ENCODE measurements at places on chromosomes 3 and 15.
A peak's percentile ranks its signal among the peaks of the same experiment; 100 is the strongest.

GRCh38 chr15:68729789-68730411 is 90.8 kb downstream of the ANP32A start:
- no peak for DNase-seq

- DNase-seq: no peak
Observed at GRCh38 chr3:85837402-85837801, 878.6 kb downstream of the CADM2 start.

- DNase-seq: peak; percentile 76
Observed at GRCh38 chr3:84925571-84925970, 33.2 kb upstream of the CADM2 start.

DNA sequence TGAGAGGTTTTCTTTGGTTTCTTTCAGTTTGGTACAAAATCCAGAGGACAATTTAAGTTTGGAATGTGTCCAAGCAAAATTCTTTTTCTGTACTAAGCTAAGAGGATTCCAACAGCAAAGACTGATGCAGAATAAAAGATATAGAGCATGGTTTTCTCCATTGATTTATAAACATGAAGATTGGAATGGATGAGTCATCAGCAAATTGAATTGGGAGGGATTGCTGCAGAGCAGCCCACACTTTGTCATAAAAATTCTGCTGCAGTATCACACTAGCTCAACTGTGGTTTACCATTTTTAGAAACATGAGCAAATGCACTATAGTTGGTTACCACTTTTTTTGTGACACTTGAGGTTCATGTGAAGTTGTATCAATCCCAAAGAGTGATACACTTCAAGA is 16.1 kb upstream of the LARP6 start:
- no peak for DNase-seq

GRCh38 chr3:1374471-1374870 is 281.6 kb downstream of the CNTN6 start:
- no peak for DNase-seq

GRCh38 chr3:160722331-160722730 is 33.7 kb upstream of the PPM1L start:
- no peak for DNase-seq

DNA sequence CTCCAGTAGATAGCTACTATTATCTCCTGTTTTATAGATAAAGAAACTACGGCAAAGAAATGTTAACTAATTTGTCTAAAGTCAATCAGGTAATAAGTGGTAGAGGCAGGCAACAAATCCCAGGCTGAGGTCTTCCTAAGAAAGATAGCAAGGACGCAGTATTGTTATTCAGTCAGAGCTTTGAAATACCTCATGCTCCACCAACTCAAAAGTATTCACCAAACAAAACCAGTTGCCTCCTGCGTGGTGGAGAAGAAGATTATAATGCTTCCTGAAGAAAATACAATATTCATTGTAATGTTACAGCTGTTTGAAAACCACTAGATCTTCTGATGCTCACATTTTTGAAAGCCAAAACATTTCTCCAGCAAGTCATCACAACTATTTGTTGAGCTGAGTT is 138.2 kb upstream of the CNTN4 start:
- no peak for DNase-seq

DNA sequence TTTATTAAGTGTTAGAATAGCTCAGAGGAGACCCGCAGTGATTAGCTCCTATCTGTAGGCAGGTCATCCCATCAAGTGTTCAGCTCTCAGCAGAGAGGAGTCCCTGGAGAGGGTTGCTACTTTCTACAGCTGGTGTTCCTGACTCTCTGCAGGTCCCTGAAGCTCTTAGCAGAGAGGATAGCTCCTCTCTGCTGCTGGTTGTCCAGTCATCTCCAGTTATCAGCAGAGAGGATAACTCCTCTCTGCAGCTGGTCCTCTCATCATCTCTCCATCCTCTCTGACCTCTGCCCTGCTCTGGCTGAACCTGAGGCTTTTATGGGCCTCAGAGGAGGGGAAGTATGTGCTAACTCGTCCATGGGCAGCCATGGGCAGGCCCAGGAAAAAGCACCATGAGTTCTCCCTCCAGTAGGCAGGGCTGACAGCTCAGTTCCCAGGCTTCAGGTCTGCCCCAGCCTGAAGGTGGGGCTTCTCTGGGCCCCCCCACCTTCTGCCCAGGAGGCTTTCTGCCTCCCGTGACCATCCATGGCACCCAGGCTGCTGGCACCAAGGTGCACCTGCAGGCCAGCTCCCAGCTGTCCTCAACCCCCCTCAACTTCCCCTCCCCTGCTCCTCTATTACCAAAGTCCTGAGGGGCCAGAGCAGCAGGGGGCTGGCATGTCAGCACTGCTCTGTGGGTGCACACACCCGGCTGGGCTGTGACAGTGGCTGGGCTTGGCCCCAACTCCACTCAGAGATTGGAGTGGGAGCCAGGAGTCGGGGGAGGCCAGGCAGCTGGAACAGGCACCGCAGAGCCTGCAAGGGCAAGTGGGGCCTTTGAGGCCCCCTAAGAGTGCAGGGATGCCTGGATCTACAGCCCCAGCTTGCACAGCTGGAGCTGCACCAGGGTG is 98.9 kb upstream of the FRMD4B start:
- no peak for DNase-seq

DNA sequence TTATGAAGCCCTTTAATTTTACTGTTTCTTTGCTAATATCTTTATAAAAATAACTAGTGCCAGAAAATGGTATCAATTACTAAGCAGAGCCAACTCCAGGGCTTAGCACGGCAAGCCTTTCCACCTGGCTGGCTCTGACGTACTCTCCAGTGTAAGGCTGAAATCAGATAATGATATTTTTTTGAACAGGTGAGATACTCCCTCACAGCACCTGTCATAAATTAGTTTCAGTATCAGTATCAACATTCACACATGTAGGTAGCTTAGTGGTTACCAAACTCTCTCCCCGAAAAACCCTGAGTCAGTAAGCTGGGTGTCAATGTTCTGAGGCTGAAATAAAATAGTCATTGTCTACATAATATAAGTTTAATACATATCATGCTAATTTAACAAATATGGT is 710.1 kb downstream of the SQOR start:
- no peak for DNase-seq

DNA sequence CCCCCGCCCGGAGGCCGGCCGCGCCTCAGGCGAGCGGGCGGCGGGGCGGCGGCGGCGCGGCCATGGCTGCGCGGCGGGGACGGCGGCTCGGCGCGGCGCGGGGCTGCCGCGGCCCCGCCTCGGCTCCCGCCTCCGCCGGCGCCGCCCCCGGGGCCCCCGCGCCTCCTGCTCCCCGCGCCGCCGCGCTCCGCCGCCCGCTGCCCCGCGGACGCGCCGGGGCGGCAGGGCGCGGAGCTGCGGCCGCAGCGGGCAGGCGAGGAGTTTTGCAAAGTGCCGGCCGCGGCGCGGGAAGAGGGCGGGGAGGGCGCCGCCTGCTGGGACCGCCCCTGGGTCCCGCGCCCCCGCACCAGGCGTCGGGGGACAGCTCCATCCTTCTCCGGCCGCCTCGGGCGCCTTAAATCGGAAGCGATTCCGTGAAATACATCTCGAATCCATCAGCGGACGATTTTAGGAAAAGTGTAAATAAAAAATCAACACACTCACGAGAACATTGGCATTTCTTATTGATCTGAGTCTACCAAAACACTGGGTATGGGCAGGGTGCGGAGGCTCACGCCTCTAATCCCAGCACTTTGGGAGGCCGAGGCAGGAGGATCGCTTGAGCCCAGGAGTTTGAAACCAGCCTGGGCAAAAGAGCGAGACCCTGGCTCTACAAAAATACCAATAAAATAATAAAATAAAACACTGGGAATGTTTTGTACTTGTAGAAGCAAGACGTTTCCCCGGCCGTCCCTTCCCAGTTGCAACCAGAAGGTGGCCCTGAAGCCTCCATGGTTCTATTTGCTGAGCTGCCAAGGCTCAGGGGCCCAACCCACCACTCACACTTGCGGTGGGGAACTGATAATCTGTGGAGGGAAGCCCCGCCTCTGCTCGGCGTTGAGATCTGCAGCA is 136.9 kb downstream of the NUP210 start:
- DNase-seq: no peak

DNA sequence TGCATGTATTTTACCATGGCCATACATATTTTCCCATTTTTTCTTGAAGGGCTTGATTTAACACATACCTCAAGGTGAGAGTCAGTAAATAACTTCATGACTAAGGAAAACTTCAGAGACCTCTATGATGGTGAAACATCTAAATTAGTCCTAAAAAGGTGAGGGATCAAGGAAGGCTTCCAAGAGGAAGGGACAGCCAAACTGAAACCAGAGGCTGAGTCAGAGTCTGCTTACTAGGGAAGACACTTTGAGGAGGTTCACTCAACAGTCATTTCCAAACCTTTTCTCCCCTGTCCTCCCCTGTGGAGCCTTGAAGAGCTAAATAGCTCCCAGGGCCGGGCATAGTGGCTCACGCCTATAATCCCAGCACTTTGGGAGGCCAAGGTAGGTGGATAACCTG is 206.6 kb downstream of the SHQ1 start:
- DNase-seq: no peak

- DNase-seq: no peak
Observed at GRCh38 chr15:33851079-33851478, 117.2 kb upstream of the CHRM5 start.

GRCh38 chr3:150216041-150216811 is 191.9 kb upstream of the TSC22D2 start:
- peak; percentile 33 for DNase-seq

DNA sequence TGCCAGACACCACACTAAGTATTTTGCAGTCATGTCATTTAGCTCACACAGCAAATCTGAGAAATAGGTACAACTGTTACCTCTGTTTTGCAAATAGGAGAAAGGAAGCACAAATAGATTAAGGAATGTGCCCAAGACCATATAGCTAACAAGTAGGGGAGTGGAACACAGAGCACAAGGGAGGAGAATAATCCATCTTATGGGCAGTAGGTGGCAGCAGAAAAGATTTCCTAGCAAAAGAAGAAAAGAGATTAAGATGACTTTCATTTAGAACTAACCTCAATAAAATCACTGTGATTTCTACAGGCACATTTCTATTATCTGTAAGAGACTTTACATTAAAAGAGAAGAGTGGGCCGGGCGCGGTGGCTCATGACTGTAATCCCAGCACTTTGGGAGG is 49.1 kb downstream of the NR1I2 start:
- DNase-seq: no peak

DNA sequence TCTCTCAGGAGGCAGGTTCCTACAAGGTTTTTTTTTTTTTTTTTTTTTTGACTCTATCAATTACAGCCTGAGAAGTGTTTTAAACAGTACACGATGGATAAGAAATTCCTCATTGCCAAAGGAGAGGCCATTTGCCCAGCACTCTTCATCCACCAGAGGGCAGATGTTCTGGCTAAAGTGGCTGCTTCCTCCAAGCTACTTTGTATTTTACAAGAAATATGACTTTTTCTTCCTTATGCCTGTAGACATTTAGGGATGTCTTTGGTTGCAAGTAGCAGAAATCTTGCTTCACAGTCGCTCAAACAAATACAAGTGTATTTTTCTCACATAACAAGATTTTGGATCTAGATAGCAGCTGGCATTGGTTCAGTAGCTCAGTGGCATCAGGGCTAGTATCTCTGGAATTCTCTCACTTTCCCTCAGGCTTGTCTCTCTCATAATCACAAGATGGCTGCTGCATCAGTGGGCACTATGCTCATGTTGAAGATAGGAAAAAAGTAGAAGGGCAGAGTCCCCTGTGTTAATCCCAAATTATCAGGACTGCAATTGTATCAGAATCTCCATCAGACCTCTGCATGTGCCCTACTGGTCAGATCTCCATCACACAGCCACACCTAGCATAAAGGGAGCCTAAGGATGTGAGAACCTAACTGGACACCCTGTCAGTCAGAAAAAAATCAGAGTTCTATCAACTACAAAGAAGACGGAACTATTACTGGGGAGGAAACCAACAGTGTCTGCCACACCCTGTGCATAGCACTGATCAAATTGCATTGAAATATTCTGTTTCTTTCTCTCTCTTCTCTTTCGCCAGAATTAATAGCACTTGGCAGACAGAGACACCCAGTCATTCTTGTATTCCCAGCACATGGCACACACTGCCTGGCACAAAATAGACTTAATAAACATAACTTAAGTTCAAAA is 138.9 kb upstream of the COL8A1 start:
- DNase-seq: peak; percentile 21

DNA sequence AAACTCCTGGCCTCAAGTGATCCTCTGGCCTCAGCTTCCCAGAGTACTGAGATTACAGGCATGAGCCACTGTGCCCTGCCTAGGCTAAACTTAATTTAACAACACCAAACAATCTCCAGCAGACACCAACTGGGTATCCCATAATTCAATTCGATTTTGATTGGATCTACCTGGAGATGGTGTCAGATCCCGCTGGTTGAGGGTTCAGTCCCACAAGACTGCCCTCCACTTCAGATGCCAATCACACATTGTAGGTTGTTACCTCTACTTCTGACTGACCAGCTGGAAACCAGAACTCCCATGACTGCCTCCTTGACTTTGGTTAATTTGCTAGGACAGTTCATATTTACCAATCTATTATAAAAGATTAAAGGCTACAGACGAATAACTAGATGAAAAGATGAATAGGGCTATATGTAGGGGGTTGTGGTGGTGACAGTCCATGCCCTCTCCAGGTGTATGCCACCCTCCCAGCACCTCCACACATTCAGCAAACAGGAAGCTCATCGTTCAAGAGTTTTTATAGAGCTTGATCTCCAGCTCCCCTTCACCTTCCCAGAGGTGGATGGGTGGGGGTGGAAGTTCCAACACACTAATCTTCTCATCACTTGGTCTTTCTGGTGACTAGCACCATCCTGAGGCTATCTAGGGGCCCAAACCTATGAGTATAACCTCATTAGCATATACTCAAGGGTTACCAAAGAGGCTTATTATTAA is 9.3 kb downstream of the B2M start:
- DNase-seq: no peak

- DNase-seq: no peak
Observed at GRCh38 chr15:96336596-96337364, 6.3 kb downstream of the NR2F2 start.

DNA sequence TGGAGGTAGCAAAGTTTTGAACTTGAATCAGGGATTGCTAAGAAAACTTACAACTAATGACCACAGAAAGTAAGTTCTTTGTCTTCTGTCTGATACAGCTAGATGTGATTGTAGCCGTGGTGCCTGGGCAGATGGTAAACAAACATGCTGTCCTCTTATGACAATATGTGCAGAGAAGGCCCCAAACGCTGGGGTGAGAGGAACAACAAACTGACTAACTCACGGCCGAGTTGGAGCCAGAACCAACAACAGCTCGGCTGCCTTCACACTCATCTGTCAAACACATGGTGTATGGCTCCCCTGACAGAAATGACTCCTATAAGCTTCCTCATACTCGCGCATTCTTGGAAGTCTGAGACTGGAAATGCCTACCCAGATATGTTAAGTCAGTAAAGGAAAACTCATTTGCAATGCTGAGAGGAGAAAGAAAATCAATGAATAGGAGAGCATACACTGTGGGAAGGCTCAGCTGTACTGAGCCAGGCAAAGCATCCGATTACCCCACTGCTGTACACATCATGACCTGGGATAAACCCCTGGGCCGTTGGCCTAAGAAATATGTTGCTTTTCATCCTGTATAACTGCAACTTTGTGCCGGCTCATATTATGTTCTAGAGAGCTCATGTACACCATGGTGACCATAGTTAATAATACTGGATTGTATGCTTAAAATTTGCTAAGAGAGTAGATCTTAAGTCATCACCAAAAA is 5.7 kb downstream of the THBS1 start:
- no peak for DNase-seq
